NK-92 treated with Interleukin-12 subunit alpha and Interleukin-12 subunit beta, amount 100 ng/mL, for 24 hours (cell line): ENCODE measurements at places on chromosomes 4 and X.

- DNase-seq = no peak
Observed at GRCh38 chrX:26442340-26442739, 226.4 kb downstream of the MAGEB5 start.

DNA sequence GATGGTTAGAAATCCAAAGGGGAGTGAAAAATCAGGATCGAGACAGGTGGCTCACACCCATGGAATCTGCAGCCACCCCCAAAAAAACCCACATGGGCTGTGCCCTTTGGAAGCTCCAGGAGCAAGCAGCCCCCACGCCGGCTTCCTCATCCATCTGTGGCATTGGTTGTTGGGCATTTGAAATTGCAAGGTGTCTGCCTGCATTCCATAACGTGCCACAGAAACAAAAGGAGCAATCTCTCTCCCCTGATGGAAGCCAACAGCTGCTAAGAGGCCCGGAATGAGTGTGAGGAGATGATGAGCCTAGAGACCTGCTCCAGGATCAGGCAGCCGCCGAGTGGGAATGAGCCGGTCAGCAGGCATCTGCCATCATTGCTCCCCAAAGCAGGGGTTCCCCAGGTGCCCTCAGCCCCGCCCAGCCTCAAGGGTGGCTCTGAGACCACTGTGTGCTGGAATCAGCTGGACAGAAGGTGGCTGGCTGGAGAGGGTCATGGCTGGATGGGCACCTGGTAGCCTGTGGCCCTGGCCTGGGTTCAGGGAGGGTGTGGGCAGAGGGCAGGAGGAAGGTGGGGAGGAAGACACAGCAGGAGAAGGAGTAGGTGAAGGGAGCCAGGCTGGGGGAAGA, 113.2 kb downstream of the CRLF2 start:
- no peak for DNase-seq

DNA sequence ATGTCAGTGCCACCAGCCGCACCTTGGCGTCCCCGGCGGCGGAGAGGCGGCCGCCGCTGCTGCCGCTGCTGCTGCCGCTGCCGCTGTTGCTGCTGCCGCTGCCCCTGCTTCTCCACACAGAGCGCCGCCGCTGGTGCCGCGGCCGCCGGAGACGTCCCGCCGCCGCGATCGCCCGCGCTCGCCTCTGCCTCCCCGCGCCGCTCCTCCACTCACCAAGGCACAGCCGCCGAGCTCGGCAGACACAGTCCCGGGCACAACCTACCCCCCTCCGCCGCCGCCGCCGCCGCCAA, at the start of gene PPP3CA:
PPP3CA (minus strand) TSS at position 260 of the 290 bp plus-strand sequence.
- DNase-seq = no peak

GRCh38 chr4:155383541-155383940, 6.8 kb upstream of the MAP9 start:
- no peak for DNase-seq

GRCh38 chrX:134469486-134469885, 9.5 kb downstream of the HPRT1 start:
- no peak for DNase-seq

DNA sequence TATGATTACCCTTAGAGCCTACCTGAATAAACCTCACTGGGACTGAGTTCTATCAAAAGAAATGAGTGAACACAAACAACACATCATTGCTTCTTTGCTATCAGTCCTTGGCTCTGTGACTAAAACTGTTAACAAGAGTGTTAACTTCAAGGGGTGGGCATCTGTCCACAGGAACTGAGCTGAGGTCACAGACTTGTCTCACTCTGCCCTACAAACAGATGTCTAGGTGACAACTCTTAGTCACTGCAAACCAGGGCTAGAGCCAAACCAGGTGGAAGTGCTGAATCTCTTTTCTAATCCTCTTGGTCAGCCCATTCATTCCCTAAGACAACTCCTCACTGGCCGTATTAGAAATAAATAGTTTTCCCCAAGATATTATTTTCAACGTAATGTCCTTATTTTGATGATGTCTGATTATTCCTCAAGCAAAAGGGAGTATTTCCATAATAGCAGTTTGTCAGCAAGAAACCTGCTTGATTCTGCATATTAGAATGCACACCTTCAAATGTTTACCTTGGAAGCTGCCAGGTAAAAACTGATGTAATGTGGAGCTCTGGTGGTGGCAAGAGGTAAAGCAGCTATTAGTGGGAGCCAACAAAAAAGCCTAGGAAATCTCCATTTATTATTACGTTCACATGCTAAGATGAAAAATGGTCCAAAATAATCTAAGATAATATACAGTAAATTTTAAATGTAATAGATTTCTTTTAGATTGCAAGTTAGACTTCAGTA, 4.0 kb downstream of the COL25A1 start:
- no peak for DNase-seq

GRCh38 chr4:47451657-47452056, 11.8 kb downstream of the COMMD8 start:
- no peak for DNase-seq

DNA sequence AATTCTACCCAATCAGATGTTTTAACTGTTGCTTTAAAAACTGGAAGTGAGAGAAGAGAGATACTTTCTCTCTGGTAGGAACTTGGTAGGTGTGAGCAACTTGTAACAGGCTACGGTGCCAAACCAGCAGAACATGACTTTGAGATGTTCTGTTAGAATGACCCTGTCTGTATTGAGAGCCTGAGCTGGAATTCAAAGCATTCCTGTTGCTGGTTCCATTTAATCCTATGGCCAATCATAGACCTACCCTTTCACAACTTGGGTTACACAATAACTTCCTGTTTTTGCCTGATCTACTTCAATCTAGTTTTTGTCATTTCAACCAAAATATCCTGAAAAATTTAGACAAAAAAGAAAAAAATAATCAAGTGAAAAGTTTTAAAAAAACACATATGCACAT, 1.7 kb upstream of the PRRG1 start:
- DNase-seq = no peak

- no peak for DNase-seq
Observed at GRCh38 chr4:38872620-38873019, 5.0 kb downstream of the FAM114A1 start.

DNA sequence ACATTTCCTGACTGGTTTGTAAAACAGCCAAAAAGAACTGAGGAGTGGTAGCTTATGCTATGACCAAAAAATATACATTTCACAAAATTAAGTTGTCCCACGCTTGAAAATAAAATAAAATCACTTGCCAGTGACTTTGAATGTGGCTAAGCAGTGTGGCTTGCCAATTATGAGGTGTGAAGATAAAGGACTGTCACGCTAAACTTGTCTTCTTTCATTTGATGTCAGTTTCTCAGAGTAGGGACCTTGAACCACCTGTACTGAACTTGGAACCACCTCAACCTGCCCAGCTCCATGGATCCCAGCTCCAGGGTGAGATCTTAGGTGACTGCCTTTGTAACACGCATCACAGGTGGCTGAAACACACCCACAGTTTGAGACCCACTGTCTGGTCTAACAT, 113.7 kb upstream of the TBL1X start:
- peak; percentile 33 for DNase-seq

DNA sequence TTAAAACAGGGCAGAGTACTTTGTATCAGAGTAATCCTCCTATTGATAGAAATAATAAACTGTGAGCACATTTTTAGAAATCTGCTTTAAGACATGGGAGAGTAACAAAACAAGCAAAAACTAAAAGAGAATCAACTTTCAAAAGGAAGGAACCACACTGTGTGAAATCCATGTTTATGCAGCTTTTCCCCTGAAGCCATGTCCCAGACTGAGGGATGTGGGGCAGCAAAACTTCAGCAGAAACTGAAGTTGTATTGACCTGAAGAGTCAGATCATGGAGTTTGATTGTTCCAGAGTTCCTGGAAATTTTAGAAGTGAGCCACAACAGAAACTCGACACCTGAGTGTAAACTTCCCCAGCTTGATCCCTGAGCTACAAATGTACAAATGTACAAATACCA, 53.2 kb downstream of the COMMD8 start:
- DNase-seq = no peak

GRCh38 chr4:40564004-40564403, 65.7 kb downstream of the RBM47 start:
- no peak for DNase-seq

DNA sequence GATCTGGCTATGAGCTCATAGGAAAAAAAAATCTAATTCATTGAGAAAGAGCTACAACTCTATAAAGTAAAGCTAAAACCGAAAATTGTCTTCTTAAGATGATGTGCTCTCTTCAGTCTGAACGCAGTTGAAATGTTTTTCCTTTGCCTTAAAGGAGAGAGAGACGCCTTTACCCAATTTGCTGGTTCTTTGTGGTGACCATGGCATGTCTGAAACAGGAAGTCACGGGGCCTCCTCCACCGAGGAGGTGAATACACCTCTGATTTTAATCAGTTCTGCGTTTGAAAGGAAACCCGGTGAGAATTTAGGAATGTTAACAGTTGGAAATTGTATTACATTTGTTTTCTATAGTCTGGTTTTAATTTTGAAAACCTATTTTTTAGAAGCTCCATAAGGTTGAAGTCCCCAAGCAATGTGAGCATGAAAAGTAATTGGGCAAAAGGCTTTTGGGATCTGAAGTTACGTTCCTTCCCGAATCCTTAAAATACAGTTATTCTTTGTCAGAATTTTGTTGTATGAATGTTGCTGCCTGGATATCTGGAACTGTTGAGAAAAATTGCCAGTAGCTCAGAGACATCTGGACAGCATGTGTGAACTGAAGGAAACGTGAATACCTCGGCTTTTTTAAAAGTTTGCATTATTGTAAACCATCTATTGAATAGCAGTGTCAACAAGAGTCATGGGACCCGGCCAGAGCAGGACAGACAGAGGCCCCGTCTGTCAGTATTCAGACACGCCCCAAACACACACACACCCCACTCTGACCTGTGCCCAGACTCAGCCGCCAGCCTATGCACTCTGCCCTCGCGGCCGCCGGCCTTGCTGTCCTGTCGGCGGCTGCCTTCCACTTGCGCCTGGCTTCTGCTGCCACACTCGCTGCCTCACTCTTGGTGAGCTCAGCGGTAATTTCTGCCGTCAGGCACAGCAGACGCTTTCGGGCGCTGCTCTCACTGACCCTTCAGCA, 9.9 kb downstream of the PIGG start:
- no peak for DNase-seq

- DNase-seq = no peak
Observed at GRCh38 chrX:143082537-143082936, 56.8 kb downstream of the SPANXN4 start.

DNA sequence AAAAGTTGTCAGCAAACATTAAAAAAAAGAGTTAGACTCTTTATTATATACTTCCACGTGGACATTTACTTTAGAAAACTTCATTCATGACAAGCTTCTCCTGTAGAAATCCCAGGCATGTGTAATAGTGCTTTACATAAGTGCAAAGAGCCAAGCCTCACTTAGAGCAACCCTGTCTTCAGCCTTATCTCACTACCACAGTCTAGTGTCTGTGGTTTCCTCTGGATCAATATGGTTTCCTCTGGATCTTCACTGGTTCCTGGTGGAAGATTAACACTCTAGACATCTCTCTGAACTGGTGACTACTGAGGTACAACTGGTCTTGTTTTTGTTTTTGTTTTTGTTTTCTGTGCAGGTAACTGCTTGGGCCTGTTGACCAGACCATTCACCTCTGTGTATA, 18.4 kb upstream of the ARMCX5 start:
- DNase-seq = no peak

DNA sequence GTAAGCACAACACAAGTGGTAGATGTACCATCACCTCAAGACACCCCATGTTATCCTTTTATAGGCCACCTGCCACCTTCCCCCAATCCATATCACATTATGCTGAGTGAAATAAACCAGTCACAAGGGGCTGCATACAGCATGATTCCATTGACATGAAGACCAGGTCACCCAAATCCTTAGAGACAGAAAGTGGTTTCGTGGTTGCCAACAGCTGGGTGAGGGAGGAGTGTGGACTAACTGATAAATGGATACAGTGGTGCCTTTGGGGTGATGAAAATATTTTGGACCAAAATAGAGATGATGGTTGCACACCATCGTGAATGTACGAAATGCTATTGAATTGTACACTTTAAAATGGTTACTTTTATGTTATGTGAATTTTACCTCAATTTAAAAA, 65.7 kb upstream of the DMD start:
- no peak for DNase-seq

- no peak for DNase-seq
Observed at GRCh38 chr4:5747738-5748375, 36.9 kb downstream of the EVC start.

DNA sequence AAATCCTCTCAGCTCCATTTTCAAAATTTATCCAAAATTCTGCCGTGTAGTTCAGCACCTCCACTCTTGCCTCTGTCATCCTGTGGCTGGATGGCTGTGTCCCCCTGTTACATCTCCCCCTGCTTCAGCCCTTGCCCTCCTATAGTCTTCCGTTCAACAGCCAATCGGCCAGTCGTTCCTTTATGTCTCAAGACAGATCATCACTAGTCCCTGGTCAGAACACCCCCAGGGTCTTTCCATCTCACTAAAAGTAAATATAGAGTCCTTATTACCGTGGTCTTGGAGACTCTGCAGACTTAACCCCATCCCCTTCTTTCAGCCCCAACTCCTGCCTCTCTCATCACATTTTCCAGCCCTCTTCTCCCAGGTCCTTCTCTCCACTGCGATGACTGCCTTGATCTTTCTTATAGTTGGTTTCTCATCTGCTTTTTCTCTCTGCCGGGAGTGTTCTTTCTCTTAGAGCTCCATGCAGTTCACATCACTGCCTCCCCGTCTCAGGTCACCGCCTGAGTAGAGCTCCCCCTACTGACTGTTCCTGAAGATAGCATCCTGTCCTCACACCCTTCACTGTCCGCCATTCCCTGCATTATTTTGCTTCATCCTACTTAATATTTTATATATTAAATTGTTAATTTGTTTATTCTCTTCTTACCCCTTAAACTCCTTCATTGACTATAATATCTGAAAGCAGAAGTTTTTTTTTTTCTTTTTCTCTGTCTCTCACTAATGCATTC, 736.9 kb upstream of the MAGEB2 start:
- DNase-seq = no peak

DNA sequence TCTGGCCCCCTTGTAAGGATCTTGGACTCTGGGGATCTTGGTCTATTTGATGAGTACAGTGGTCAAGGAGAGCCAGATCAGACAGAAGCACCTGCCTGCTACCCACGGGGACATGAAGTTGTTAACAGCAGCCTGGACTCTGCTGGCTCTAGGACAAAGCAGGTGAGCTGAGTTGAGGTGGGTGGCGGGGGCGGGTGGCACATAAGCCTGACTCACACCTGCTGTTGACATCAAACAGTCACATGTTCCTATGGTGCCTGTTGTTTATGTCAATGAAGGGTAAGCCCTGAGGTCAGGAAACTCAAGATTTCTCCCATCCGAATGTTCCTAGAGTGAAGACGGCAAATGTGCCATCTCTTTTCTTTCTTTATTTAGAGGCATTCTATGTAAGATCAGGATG, 50.1 kb upstream of the CLNK start:
- DNase-seq = no peak

DNA sequence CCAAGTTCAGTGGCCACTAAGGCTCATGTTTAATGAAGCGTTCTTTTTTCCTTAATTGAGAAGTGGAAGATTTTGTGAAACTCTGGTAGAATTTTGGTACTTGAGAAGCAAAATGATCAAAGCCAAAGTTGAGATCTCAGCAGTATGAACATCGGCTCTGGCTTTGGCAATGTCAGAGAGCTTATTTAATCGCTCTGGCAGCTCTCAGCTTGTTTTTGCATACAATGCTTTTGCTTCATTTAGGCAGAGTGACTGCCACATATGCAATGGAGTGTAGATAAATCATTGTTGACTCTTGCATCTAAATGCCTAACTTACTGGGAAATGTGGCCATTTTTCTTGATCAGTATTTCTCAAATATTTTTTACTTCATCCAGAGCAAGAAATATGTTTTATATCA, 135.7 kb downstream of the AASDH start:
- no peak for DNase-seq

- DNase-seq = no peak
Observed at GRCh38 chr4:38715050-38715449, 51.1 kb downstream of the KLF3 start.
